ENCODE measurements at places on chromosomes 11 and 22.

DNA sequence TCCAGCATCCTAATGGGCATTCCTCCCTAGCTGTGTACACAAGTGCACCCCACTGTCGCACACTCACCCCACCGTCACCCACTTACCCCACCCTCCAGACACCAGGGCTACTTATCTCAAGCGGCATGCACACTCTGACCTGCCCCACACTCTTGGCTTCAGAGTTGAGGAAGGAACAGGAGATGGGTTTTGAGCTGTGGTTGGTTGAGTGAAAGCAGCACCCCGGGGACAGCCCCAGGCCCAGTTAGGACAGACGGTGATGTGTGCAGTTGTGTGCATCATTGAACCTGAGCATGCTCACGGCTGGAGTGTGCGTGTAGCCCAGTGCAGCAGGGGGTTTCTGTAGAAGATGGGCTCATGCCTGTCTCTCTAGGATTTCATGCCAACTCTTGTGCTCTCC lies 32.5 kb downstream of the AHNAK start:
- DNase-seq: no peak

GRCh38 chr11:114166362-114166761 lies 106.9 kb downstream of the ZBTB16 start:
- DNase-seq: peak; percentile 35

GRCh38 chr11:3132271-3132781 lies 32.8 kb downstream of the OSBPL5 start:
- DNase-seq: no peak

DNA sequence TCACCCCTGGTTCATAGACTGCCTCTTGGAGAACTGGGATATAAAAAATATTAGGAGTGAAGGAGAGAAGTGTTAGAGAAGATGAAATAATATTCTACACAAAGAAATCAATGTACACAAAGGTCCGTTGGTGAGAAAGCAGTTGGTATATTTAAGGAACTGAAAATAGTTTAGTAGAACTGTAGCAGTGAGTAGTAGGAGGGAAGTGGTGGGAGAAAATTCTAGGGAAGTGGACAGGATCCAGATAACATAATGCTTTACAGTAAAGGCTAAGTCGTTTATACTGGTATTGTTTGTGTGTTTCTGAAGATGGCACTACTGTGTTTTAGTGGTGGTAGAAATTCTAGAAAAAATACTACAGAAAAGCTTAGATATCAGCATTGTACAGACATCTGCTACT lies 120.8 kb upstream of the CHORDC1 start:
- no peak for DNase-seq

DNA sequence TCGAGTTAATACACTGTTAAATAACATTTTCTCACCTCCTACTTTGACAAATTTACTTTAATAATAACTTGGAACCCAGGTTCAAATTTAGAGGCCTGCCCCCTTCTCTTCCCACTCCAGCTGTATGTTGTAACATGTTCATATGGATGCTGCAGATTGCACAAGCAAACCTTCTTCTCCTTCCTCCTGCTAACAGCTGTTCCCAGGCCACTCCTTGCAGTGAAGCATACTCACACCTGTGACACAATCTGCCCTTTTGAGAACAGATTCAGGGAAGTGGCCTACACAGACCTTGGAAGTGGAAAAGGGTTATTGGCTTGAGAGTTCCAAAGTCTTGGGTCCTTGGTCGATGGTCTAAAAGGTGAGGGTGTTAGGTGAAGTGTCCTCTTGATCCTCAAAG lies 131.9 kb downstream of the TEAD1 start:
- DNase-seq: peak; percentile 68

DNA sequence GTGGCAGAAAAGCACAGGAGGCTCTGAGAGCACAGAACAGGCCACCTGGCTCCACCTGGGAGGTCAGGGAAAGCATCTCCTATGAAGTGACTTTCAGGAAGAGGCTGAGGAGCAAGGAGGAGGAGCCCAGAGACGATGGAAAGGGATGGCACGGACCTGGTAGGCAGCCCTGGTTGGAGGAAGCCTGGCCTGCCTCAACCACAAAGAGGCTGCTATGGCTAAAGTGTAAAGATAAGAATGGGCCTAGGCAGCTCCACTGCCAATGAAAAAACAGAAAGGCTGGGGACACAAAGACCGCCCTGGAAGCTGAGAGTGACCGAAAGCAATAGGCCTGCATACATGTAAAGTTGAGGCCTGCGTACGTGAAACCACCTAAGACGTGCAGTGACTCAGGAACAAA lies 31.2 kb upstream of the ETS1 start:
- no peak for DNase-seq

DNA sequence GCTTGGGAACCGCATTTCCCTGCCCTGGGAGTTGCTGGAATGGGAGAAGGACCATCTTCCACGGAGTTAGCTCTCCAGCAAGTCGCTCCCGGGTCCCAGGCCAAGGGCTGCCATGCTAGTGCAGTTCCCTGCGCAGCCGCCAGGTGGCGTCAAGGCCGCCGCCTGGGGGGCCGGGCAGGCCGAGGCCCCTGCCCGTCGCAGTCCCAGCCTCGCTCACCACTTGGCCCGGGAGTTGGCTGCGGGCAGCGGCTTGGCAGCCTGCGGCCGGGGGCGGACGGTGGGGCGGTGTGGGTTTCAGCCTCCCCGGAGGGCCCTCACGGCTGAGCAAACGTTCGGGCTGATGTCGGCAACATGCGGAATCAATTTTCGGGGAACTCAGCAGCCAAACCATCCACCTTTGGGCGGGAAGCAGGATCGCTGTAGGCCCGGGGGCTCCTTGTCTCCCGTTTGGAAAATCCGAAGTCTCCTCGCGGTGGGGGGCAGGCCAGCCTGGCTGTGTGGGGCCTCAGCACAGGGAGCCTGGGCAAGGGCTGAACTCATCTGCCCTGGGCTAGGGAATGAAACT lies 415.1 kb downstream of the SOX6 start:
- DNase-seq: peak; percentile 43

- DNase-seq: no peak
Measured at GRCh38 chr11:45113807-45114206, 32.6 kb upstream of the PRDM11 start.

DNA sequence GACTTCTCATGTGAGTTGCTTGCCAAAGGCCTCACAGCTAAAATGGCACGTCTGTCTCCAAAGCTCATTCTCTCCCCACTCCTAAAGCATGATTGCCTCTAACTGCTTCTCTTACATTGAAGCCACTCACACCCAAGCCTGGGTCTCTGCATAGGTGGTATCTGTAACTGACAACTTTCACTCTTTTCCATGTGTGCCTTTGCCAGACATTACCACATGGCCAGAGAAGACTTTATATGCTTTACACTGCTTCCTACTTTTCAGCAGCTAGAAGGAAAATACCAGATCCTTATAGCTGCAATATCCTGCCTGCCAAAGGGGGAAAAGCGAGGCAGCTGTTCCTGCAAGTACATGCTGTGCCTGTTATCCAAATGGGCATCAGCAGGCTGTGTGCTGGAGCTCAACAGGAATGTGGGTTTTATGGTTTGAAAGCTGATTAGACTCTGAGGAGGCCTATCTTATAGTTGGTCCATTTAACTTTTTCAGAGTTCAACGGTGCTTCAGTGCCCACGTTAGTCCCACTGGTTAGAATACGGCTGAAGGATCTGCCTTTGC lies 547.1 kb downstream of the RAB38 start:
- DNase-seq: no peak

DNA sequence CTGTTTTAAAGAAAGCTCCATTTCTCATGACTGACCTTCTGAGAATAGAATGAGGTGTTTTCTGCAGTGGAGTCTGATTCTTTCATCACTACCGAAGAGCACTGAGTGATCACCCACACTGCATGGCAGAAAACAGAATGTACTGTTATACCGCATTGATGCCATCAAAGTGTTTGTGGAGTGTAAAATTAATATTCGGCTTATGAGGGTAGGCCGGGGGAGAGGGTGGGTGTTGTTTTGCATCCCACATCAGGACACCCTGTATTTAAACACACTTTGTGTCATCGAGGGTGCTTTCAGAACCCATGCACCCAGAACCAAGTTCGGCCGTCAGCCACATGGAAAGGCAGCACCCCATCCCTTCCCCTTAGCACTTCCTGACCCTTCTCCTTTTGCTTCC lies 41.3 kb upstream of the ETS1 start:
- DNase-seq: no peak

DNA sequence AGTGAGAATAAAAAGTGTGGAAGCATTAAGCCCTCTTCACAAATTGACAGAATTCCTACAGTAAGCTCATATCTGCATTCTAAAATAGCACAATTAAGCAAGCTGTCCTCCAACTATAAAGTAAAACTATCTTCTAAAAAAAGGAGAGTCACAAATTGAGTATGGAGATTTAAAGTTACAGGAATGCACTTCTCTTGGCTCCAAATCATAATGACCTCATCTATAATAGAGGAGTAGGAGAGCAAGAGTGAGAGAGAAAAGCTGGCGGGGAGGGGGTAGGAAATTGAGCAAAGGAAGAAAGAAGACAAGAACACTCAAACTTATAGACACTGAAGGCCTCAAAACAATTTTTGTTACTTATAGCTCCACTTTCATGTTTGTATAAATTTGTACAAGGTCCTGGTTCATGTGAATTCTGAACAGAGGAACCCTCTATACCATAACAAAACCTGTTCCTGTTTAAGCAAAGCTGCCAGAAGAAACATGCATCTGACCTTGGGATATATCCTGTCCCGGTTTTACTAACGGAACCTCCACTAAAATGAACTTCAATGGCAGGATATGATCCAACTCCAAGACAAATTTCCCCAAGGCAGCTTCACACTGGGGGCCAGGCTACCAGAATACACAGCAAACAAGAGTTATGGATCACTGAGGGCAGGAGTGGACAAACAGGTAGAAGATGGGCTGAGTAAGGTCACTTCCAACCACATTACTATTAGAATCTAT lies 37.2 kb downstream of the SLC35F2 start:
- DNase-seq: peak; percentile 32

GRCh38 chr22:37545703-37546436 lies 14.4 kb upstream of the CDC42EP1 start:
- peak; percentile 100 for DNase-seq

DNA sequence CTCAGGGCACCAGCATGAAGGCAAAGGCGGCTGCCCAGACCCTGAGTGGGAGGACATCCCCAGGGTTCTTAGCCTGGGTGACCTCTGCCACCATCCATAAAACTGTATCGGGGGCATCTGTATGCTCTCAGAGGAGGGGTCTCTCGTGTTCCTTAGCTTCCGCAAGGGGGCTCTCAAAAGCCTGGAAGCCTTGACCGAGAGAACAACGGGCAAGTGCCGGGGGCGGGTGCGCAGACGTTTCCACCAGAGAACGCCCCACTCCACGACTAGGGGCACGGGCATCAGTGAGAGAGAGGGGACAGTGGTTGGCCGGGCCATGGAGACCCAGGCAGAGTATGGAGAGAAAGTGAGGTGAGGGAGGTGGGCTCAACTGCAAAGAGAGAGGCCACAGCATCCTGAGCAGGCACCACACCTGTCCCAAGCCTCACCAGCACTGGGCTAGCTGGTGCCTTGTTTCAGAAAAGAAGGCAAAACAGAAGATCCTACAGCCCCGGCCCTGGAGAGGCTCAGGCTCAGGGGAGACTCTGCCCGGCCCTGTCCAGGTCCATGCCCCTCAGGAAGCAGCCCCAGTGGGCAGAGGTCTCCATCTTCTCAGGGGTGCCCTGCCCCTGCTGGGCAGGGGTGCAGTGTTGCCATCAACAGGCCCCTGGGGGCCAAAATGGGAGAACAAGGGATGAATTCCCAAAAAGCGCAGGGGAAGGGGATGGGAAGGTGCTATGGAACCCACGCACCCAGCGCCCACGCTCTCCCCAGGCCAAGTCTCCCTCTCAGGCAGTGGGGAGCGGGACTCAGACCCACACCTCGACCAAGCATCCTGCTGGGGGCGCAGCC lies 5.9 kb downstream of the TSPAN32 start:
- no peak for DNase-seq

DNA sequence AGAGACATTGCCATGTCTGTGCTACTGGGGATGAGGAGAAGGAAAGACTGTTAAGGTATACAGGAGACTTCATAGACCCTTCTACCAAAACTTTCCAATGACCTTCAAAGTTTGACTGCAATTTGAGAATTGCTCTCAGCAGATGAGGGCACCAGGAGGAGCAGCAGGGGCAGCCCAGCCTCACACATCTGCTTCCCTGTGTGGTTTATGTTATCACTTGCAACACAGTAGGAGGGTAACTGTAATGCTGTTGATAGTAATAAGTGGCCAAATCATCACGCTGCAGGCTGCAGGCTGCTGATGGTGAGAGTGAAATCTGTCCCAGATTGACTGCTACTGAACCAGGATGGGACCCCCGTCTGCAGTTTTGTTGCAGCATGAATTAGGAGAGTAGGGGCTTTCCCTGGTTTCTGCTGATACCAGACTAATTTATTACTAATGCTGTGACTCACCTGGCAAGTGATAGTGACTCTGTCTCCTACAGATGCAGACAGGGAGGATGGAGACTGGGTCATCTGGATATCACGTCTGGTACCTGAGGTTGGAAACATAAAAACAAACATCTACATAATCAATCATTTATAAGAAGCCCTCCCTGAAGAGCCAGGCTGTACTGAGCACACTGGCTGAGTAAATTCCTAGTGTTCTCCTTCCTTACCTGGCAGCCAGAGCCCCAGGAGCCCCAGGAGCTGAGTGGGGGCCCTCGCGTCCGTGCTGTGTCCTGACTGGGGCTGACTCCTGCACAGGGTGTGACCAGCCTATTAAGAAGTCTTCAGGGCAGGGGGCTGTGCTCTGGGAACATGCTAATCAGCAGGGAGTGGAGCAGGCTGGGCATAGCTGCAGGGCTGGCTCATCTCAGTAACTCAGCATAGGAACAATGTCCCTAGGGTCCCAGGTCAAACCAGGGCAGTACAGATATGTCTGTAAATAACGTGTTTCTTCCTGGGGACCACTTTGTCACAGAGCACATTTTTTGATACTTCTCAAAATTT lies 74.4 kb downstream of the GAB4 start:
- DNase-seq: no peak

DNA sequence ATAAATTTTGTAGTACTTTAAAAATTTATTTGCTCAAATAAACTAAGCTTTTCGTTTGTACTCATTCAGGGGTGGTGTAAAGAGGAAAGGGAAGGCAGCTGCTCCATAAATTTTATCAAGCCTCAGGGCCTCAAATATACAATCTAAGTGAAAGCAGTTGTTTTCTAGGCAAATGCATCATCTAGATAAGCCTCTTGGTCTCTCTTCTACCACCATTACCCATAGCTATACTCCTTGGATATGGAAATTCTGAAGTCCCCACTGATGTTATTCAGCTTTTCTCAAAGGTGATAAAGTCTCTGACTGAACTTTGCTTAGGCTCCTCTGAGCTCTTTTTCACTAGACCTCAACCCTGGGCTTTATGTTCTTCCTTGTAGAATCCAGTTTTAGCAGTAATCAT lies 1313.1 kb downstream of the JRKL start:
- no peak for DNase-seq

Data from cardiac fibroblast (primary cell).